Fibroblast of the aortic adventitia (primary cell): ENCODE measurements at places on chromosomes 12 and 14. TPM values are rescaled to one million over a fixed set of nuclear protein-coding genes. Genes with fewer than 3 reads are reported as not detected.
A peak's percentile ranks its signal among the peaks of the same experiment; 100 is the strongest.

DNA sequence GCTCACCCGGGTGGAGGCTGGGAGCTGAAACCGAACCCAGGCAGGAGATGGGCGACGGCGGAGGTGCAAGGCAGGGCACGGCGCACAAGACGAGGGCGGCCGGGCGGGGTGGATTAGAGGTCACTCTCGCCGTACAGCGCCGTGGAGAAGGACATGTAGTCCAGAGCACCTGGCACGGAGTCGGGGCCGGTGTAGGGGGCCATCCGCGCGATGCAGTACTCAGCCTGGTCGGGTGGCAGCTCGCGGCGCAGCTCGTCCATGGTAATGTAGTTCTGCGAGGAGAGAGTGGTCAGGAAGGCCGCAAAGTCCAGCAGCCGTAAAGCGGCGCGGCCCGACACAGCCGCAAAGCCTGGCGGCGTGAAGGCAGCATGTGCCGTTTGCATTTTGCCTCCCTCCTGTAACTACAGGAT is 81.9 kb upstream of the ZFP36L1 start:
- DNase-seq: peak; percentile 31

DNA sequence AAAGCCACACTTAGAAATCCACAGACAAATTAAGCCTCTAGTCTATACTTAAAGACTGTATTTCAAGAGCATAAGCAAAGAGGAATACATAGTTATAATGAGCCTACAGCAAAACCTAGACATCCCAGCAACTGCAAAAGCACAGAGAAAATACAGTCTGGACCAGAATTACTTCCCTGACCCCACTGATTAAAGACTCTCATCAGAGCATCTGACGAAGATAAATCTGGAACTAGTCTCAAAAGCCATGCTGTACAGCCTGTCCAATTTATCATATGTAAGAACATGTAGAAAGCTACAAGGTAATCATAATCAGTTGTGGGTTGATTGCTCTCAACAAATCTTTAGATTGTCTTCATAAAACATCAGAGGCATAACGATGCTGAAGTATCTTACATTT is 285.1 kb upstream of the CAND1 start:
- no peak for DNase-seq

- DNase-seq: peak; percentile 66
Measured at GRCh38 chr12:75634244-75635222, 123.1 kb upstream of the KRR1 start.

GRCh38 chr12:5976711-5977110 is 31.7 kb upstream of the ANO2 start:
- DNase-seq: no peak

DNA sequence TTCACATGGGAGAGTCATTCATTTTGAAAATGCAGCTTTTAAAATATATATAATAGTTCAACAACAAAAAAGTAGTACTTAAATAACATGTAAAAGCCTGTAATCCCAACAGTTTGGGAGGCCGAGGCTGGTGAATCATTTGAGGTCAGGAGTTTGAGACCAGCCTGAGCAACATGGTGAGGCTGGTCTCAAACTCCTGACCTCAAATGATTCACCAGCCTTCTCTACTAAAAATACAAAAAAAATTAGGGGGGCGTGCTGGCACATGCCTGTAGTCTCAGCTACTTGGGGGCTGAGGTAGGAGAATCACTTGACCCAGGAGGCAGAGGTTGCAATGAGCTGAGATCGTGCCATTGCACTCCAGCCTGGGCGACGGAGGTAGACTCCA is 256.3 kb upstream of the RGS6 start:
- no peak for DNase-seq

DNA sequence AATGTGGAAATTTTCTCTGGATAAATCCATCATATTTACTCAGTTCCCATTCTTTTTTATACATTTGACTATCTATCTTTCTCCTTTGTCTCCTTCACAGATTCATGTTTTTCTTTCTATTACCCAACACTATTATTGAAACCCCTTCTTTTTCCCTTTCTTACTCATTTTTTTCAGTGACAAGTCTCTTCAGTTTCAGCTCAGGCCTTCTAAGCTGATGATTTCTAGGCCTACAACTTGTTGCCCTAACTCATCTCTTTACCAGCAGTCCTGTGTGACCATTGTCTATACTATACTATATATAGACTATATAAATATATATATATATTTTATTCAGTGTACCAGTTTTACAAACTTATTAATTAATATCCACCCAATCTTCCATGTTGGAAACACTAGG is 31.8 kb downstream of the SLC16A7 start:
- no peak for DNase-seq

GRCh38 chr14:95196268-95196667 is 38.9 kb upstream of the DICER1 start:
- DNase-seq: peak; percentile 17

- DNase-seq: no peak
Measured at GRCh38 chr12:47862881-47863280, 41.9 kb downstream of the VDR start.

- DNase-seq: no peak
Measured at GRCh38 chr12:57575771-57576612, 15.0 kb upstream of the PIP4K2C start.

DNA sequence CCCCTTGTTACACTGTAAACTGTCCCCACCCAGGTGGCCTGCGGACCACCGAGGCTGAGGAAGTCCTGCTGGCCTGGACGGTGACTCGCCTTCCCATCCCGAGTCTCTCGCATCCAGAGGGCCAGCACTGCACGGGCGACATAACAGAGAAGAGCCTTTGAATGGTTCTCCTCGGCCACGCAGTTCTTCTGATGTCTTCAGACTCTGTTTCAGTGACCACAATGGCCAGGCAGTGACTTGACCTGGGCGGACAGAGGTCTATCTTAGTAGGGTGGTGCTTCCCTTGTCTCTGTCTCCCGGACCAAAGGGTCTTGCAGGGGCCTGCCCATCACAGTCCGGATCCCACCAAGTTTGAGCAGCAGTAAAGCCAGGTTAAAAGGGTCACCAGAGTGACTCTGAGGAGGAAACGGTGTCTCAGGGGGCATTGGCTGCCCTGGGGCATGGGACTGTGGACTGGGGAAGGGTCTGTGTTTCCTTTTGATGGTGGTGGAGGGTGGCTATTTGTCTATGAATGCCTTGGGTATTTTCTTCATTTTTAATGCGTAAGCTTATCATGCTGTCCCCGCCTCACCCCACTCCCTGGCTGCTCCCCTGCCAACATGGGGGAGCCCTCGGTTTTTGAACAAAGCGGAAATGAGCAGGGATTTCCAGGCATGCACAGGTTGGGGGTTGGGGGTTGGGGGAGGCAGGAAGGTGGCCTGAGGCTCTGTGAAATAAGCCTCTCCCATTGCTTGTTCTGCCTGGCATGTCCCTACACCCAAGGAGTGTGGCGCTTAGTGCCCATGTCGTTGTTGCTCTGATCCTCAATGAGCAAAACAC is 10.3 kb downstream of the KRT85 start:
- no peak for DNase-seq

DNA sequence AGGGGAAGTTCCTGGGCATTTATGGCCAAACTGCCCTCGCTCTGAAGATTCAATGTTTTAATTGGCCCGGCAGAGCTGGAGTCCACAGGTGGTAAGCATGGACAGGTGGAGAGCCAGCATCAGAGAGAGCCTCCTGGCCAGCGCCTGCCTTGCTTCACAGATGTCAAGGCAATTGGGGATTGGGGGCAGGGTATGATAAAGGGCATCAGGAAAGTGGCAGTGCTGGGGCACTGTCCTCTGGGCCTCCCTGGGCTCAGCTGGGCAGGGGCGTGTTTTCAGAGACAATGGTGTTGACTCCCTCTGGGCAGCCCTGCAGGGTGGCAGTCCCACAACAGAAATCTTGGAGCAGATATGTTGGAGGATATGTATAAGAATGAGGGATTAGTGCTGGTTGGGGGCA is 237.3 kb downstream of the CACNA1C start:
- no peak for DNase-seq

GRCh38 chr12:28844718-28845117 is 304.4 kb upstream of the FAR2 start:
- no peak for DNase-seq

- no peak for DNase-seq
Measured at GRCh38 chr14:104442107-104442551, 137.4 kb upstream of the C14orf180 start.

DNA sequence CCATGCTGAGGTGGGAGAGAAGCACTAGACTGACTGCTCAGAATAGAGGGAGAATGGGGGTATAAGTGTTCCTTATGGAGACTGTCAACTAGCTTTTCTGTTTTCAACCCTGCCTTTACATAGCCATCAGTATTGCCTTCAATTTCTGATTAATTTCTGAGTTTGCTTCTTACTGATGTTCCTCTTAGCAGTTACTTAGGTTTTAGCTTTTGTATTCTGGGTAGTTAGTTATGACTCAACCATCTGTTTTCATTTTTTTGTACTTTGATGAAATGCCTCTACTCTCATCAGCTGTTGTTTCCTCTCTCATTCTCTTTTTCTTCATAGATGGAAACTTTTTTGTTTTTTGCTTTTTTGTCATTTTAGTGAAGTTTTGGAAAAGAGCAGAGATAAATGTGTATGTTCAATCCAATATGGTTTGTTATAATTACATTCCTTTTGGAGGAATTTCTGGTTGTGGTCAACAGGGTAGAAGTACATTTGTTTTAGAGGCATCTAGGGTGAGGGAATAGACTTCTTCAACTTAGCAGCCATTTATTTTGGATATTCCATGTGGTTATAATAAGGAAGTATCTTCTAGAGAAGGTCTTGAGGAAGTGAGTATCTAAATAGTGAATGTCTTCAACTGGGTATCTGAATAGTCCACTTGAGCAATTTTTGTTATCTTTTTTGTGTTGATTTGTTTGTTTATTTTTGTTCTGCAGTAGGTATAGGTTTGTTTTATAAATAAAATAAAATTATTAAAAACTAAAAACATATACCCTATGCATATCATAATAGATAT is 29.6 kb downstream of the PMCH start:
- peak; percentile 25 for DNase-seq

GRCh38 chr12:117790198-117790597 is 178.6 kb downstream of the KSR2 start:
- no peak for DNase-seq

DNA sequence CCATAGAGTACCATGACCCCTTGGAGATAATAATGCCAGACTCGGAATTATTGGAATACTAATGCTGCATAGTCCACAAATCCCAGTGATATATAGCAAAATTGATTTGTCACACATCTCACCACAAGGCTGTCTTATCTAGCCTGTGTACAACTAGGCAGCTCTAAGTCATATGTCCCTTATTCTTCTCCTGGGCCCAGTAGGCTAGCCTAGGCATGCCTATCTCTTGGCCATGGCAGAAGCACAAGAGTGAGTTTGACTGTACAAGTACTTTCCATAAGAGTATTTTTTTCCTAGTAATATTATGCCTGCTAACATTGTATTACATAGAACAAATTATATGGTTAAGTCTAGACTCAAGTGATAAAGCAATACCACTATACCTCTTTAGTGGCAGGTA is 1122.1 kb upstream of the SEL1L start:
- DNase-seq: no peak

The PCED1B gene
- total RNA-seq: 0.27 TPM in 1 of 2 replicates, not detected in the other

The RAD9B gene
- 2.3 and 5.5 TPM in 2 replicates for total RNA-seq

The PTGER2 gene
- 1.6 and 50.1 TPM in 2 replicates for total RNA-seq

The RPL10L gene
- total RNA-seq: not detected in 2 replicates

The PIK3C2G gene
- 0.09 TPM in 1 of 2 replicates, not detected in the other for total RNA-seq

The RAB35 gene
- total RNA-seq: 8.0 and 24.8 TPM in 2 replicates

The IQSEC3 gene
- total RNA-seq: 0.41 TPM in 1 of 2 replicates, not detected in the other
